ENCODE measurements at places on chromosomes 12 and 14.
A peak's percentile ranks its signal among the peaks of the same experiment; 100 is the strongest.

DNA sequence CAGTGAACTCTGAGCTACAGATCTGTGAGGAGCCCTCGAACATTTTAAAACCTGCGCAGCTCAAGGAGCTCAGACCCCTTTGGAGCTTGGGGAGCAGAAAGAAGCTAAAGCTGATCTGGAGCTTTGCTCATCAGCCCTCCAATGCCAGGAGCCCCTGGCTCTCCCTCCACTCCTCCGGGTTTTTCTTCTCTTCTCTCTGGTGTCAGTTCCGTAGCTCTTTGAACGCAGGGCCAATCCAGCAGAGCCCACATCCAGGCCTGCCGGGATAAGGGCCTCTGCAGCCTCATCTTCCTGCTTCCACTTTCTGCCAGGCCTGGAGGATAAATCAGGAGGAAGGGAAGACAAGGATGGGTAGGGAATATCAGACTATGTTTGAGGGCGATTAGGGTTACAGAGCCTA, 6.0 kb downstream of the HOXC4 start:
- no peak for DNase-seq
- no peak overlapping the region for H3K4me3 ChIP-seq
- H3K4me1 ChIP-seq = no peaks in the 10 kb centered on the region

GRCh38 chr14:78425782-78426181, 255.6 kb downstream of the NRXN3 start:
- no peaks in the 10 kb centered on the region for H3K36me3 ChIP-seq
- H3K4me3 ChIP-seq = no peak overlapping the region
- no peak for DNase-seq
- H3K27me3 ChIP-seq = no peaks in the 10 kb centered on the region
- peaks cover 10% of the 10 kb centered on the region for H3K4me1 ChIP-seq

GRCh38 chr14:100487304-100487703, 99.9 kb downstream of the BEGAIN start:
- H3K4me1 ChIP-seq = peaks cover 11% of the 10 kb centered on the region
- H3K27ac ChIP-seq = no peak overlapping the region
- DNase-seq = no peak
- no peaks in the 10 kb centered on the region for H3K36me3 ChIP-seq

DNA sequence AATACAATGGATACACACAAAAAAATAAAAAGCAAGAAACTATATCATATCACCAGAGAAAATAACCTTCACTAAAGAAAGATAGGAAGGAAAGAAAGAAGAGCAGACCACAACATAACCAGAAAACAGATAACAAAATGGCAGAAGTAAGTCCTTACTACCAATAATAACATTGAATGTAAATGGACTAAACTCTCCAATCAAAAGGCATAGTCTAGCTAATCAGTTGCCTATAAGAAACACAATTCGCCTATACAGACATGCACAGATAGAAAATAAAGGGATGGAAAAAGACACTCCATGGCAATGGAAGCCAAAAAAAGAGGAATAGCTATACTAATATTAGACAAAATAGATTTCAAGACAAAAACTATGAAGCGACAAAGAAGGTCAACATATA, 8.9 kb upstream of the TAS2R30 start:
- H3K27me3 ChIP-seq = no peaks in the 10 kb centered on the region
- no peak for DNase-seq
- H3K27ac ChIP-seq = no peak overlapping the region
- H3K4me3 ChIP-seq = no peak overlapping the region

- H3K36me3 ChIP-seq = no peaks in the 10 kb centered on the region
- peaks cover 30% of the 10 kb centered on the region for H3K4me1 ChIP-seq
- H3K27me3 ChIP-seq = no peaks in the 10 kb centered on the region
- no peak for DNase-seq
- peak overlapping the region; percentile 86 for H3K27ac ChIP-seq
Measured at GRCh38 chr12:14840616-14841015, 2.7 kb downstream of the ART4 start.

DNA sequence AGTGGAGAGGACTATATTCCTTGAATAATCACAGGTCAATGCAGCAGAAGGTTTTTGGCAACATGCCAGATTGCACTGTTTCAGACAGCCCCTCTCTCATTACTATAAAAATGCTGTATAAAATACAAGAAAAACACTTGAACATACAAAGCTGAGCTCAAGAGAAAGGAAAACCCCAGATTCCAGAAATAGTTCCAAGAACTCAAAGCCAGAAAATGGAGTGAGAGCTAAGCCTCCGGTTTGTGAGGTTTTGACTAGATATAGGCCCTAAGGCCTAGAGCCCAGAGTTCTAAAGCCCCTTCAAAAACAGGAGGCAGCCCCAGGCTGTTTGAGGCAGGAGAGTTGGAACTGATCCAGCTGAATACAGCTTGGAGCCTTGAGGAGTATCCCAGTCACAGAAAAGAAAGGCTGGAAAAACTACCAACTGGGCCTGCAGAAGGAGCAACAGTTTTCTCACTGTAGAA, 29.4 kb upstream of the ACTN1 start:
- no peaks in the 10 kb centered on the region for H3K27me3 ChIP-seq
- no peak overlapping the region for H3K4me3 ChIP-seq
- H3K36me3 ChIP-seq = no peaks in the 10 kb centered on the region
- peaks cover 6% of the 10 kb centered on the region for H3K4me1 ChIP-seq
- no peak for DNase-seq

- H3K27ac ChIP-seq = no peak overlapping the region
- no peak overlapping the region for H3K4me3 ChIP-seq
- H3K36me3 ChIP-seq = no peaks in the 10 kb centered on the region
- peak; percentile 45 for DNase-seq
Measured at GRCh38 chr12:14207905-14208551, 157.5 kb upstream of the ATF7IP start.

DNA sequence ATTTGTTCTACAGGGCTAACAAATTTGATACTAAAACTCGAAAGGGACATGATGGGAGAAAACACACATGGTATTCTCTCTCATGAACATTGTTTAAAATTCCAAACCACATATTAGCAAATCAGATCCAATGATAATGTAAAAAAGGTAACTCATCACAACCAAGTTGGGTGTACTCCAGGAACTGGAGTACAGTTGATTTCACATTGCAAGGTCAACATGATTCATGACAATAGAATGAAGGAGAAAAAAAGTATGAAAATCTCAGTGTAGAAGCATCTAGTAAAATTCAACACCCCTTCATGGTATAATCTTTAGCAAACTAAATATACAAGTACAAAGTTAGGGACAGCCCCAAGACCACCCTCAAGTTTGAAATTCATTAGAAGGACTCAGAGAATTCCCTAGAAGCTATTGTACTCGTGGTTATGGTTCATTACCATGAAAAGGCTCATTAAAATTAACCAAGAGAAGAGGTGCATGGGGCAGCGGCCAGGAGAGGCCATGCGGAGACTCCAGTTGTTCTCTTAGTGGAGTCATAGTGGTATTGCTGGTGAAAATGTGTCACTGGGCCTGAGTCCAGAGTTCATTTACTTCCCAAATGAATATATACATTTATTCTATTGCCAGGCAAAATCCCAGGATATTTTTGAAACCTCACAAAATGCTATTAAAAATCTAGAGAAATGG, 3.1 kb upstream of the CDCA4 start:
- H3K4me3 ChIP-seq = no peak overlapping the region
- no peak overlapping the region for H3K27ac ChIP-seq
- H3K36me3 ChIP-seq = no peaks in the 10 kb centered on the region

GRCh38 chr12:117098361-117099217, 627 bp downstream of the TESC start:
- peak overlapping the region; percentile 51 for H3K4me3 ChIP-seq
- H3K27ac ChIP-seq = no peak overlapping the region
- peaks cover 45% of the 10 kb centered on the region for H3K4me1 ChIP-seq
- no peaks in the 10 kb centered on the region for H3K36me3 ChIP-seq
- no peaks in the 10 kb centered on the region for H3K27me3 ChIP-seq

GRCh38 chr12:32457251-32458025, 58.1 kb downstream of the FGD4 start:
- no peak for DNase-seq
- no peak overlapping the region for H3K27ac ChIP-seq
- no peak overlapping the region for H3K4me3 ChIP-seq
- H3K27me3 ChIP-seq = no peaks in the 10 kb centered on the region

GRCh38 chr14:61438036-61438435, 116.7 kb downstream of the PRKCH start:
- H3K27me3 ChIP-seq = no peaks in the 10 kb centered on the region
- peaks cover 48% of the 10 kb centered on the region for H3K4me1 ChIP-seq
- H3K36me3 ChIP-seq = no peaks in the 10 kb centered on the region
- no peak for DNase-seq
- peak overlapping the region; percentile 94 for H3K27ac ChIP-seq

DNA sequence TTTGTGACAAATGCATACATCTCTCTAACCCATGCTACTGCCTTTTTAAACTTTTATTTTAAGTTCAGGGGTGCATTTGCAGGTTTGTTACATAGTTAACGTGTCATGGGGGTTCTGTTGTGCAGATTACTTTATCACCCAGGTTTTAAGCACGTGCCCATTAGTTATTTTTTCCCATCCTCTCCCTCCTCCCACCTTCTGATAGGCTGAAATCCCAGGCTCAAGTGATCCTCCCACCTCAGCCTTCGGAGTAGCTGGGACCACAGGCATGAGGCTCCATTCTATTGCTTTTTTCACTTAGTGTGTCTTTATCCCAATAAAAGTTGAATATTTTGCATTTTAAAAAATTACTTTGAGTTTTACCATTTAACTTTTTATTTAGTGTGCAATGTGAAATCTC, 68.9 kb downstream of the BAZ1A start:
- no peaks in the 10 kb centered on the region for H3K27me3 ChIP-seq
- H3K4me1 ChIP-seq = no peaks in the 10 kb centered on the region
- no peak overlapping the region for H3K4me3 ChIP-seq
- H3K27ac ChIP-seq = no peak overlapping the region

GRCh38 chr14:30982533-30982932, 42.9 kb upstream of the AP4S1 start:
- no peak overlapping the region for H3K4me3 ChIP-seq
- DNase-seq = no peak
- H3K27me3 ChIP-seq = no peaks in the 10 kb centered on the region
- no peaks in the 10 kb centered on the region for H3K36me3 ChIP-seq
- H3K27ac ChIP-seq = no peak overlapping the region
- peaks cover 11% of the 10 kb centered on the region for H3K4me1 ChIP-seq

GRCh38 chr14:65850429-65851135, 438.1 kb downstream of the FUT8 start:
- H3K27me3 ChIP-seq = no peaks in the 10 kb centered on the region
- H3K27ac ChIP-seq = no peak overlapping the region
- no peaks in the 10 kb centered on the region for H3K4me1 ChIP-seq
- no peaks in the 10 kb centered on the region for H3K36me3 ChIP-seq
- H3K4me3 ChIP-seq = no peak overlapping the region

GRCh38 chr14:100534528-100535286, 52.5 kb downstream of the BEGAIN start:
- H3K4me3 ChIP-seq = no peak overlapping the region
- H3K27ac ChIP-seq = no peak overlapping the region
- peaks cover 6% of the 10 kb centered on the region for H3K4me1 ChIP-seq

DNA sequence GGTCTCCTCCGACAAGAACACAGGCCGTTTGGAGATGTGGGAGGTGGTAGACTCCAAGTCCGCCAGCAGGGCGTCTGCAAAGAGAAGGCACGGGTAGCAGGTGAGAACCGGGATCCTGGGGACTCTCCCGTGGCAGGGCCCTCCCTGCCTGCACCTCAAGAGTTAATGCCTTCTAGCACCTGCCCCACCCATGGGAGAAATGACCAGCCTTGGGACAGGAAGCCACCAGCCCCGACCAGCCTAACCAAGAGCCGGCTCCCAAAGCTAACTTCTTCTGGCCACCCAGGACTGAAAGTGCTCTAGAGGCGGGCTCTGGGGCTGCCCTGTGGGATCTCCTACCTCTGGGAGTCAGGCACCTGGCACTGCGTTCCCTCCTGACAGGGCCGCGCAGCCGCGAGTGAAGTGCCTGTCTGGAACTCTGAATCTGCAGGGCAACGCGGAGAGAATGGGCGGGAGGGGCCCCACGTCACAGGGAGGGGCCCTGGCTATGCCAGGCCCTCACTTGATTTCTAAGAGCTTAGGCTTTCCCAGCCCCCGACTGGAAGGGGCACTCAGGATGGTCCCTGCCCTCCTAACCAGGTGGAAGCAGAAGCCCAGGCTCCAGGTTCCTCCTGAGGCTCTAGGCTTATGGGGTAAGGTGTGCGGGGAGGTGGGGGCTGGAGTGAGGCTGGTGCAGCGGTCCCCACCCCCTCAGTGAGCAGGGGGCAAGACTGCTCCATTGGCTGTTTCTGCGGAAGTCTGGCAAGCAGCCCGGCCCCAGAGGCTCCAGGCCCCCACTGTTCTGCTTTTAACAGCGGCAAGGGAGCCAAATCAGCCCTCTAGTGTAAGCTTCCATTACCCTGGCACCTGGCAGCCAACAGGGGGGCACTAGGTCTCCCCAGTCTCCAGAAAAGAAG, 23.6 kb upstream of the RPLP0 start:
- H3K27ac ChIP-seq = peak overlapping the region; percentile 84
- H3K4me3 ChIP-seq = no peak overlapping the region
- peaks cover 34% of the 10 kb centered on the region for H3K36me3 ChIP-seq
- peaks cover 50% of the 10 kb centered on the region for H3K4me1 ChIP-seq
- no peaks in the 10 kb centered on the region for H3K27me3 ChIP-seq

- no peak overlapping the region for H3K27ac ChIP-seq
- no peaks in the 10 kb centered on the region for H3K4me1 ChIP-seq
- H3K4me3 ChIP-seq = no peak overlapping the region
- no peak for DNase-seq
- H3K36me3 ChIP-seq = no peaks in the 10 kb centered on the region
- no peaks in the 10 kb centered on the region for H3K27me3 ChIP-seq
Measured at GRCh38 chr12:87047691-87048090, 791.5 kb upstream of the MGAT4C start.

DNA sequence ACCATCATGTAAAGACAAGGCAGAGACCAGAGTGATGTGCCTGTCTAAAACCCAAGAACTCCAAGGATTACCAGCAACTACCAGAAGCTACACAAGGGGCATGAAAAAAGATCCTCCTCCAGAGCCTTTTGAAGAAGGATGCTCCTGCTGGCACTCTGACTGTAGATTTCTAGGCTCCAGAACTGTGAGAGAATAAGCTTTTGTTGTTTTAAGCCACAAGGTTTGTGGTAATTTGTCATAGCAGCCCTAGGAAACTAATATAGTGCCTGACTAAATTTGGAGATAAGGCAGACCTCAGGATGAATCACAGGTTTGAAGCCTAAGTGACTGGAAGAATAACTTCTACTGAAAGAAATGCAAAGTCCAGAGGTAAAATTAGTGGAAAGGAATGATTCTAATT, 132.9 kb downstream of the CEP83 start:
- no peaks in the 10 kb centered on the region for H3K4me1 ChIP-seq
- no peaks in the 10 kb centered on the region for H3K27me3 ChIP-seq
- no peak for DNase-seq
- no peak overlapping the region for H3K4me3 ChIP-seq
- H3K27ac ChIP-seq = no peak overlapping the region

- no peaks in the 10 kb centered on the region for H3K27me3 ChIP-seq
- peak; percentile 8 for DNase-seq
- H3K4me1 ChIP-seq = no peaks in the 10 kb centered on the region
Measured at GRCh38 chr14:86035882-86036281, 505.9 kb downstream of the FLRT2 start.

- no peaks in the 10 kb centered on the region for H3K4me1 ChIP-seq
- H3K36me3 ChIP-seq = no peaks in the 10 kb centered on the region
- H3K27me3 ChIP-seq = no peaks in the 10 kb centered on the region
- H3K27ac ChIP-seq = no peak overlapping the region
- no peak for DNase-seq
Measured at GRCh38 chr14:100782516-100783320, 43.2 kb upstream of the MEG3 start.

- no peak for DNase-seq
- no peaks in the 10 kb centered on the region for H3K27me3 ChIP-seq
- H3K4me3 ChIP-seq = no peak overlapping the region
- no peaks in the 10 kb centered on the region for H3K4me1 ChIP-seq
- no peaks in the 10 kb centered on the region for H3K36me3 ChIP-seq
Measured at GRCh38 chr12:124254126-124254525, 40.8 kb upstream of the RFLNA start.

Data from thyroid gland (tissue), 4 donors.